ENCODE measurements at places on chromosomes 6 and 20.

DNA sequence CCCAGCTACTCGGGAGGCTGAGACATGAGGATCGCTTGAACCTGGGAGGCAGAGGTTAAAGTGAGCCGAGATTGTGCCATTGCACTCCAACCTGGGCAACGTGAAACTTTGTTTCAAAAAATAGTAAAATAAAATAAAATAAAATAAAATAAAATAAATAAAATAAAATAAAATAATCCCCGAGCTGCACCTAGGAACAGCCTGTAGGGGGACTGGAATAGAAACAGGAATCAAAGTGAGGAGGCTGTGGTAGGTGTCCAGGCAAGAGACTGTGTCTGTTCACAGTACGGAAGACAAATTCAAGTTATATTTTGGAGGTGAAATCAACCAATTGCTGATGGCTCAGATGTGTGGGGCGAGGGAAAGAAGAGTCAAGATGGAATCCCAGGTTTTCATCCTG, 86.2 kb downstream of the KCNB1 start:
- no peak for DNase-seq

DNA sequence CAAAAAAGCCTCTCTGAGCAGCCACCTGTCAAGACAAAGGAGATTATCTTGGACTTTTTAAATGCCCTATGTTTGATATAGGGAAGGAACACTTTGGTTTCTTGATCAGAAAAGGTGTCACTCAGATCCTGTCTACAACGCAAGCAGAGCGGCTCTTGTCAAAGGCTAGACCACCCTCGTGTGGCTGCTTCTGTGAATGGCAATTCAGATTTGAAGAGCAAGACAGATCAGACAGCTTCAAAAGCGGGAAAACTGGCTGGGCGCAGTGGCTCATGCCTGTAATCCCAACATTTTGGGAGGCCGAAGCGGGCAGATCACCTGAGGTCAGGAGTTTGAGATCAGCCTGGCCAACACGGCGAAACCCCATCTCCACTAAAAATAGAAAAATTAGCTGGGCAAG, 10.1 kb upstream of the NXT1 start:
- peak; percentile 22 for DNase-seq

DNA sequence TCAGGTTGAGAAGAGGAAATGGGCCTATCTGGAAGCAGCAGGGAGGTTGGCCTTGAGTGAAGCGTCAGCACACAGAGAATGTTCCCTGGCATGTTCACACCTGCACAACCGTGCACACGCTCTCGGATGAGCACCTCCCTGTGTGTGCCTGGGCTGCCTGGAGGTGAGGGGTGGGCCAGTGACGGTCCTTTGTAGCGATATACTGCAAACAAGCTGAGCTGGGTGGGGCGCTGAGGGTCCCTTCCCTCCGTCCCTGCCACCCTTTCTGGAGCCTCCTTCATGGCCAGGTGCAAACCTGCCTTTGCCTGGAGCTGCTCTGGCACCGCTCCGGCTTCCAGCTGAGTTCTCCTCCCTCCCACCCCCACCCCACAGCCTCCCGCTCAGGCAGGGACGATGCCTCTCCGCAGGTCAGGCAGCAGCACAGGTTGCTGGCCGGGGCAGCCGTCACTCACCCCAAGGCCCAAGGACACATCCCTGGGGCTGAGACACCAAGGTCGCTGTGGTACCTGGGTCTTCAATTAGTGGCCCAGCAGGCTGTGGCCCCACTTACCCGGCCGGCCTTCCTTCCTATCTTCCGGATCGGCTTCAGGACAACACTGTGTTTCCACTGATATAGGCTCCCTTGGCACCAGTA, 111.6 kb downstream of the ERMARD start:
- DNase-seq: no peak

GRCh38 chr6:10418862-10419748, 4.2 kb upstream of the TFAP2A start:
- DNase-seq: no peak

GRCh38 chr6:45498591-45498990, 120.9 kb upstream of the SUPT3H start:
- no peak for DNase-seq

- no peak for DNase-seq
Measured at GRCh38 chr6:35209081-35209480, 4.7 kb upstream of the SCUBE3 start.

GRCh38 chr6:137873273-137873762, 6.3 kb downstream of the TNFAIP3 start:
- DNase-seq: no peak

- DNase-seq: no peak
Measured at GRCh38 chr20:61972636-61973508, 92.8 kb downstream of the TAF4 start.

GRCh38 chr20:63743210-63743970, 3.8 kb downstream of the SLC2A4RG start:
- DNase-seq: no peak

- DNase-seq: no peak
Measured at GRCh38 chr20:33789109-33789857, 21.9 kb upstream of the CHMP4B start.

GRCh38 chr20:60845146-60845545, 406.9 kb upstream of the CDH4 start:
- no peak for DNase-seq

DNA sequence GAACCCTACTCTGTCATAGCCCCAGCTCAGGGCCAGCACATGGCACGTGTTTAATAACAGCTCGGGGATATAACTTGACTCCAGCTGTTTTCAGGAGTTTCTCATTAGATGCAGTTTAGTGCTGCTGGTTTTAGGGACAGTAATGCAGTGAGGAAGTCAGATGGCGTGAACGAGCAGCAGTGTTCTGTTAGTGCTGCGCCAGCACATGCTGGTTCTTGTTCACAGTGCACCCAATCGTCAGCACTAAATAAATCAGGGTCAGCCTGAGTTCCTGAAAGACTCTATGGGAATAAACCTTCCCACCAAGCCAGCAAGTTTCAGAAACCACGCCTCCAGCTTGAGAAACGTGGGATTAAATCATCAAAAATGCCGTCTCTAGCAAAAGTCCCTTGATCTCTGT, 235.9 kb upstream of the SUPT3H start:
- no peak for DNase-seq

- DNase-seq: no peak
Measured at GRCh38 chr6:136548582-136549299, 1.5 kb downstream of the MAP7 start.

- DNase-seq: no peak
Measured at GRCh38 chr20:51542571-51543421, at the start of gene NFATC2. Gene NFATC2 (minus strand): TSS chr20:51542719. CDS start chr20:51542499, 220 bp downstream.

DNA sequence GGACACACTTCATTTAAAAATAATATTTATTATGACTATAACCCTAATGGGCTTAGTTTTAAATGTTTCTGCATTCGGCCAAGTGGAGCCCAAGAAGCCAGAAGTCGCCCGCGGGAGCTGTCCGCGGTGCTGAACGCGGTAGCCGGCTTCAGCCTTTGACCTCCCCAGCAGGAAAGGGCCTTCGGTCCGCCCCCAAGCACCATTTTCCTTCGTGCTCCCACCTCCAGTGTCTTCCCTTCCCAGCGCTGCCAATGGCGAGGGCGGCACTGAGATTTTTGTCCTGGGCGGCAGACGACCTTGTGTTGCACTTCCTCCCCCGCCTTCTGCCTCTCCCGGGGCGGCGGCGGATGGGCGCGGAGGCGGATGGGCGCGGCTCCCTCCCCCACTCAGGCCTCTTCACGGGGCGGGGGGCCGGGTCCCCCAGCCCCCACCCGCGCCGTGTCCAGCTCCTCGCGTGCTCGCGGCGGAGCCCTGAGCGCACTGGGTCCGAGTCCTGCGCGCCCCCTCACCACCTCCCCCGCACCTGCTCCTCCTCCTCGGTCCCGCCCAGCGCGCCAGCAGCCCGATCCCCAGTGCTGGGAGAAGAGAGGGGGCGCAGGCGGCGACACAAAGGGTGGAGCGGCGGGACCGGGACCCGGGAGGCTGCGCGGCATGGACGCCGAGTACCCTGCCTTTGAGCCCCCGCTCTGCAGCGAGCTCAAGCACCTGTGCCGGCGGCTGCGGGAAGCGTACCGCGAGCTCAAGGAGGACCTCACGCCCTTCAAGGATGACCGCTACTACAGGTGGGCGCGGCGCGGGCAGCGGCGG, 23.6 kb upstream of the TMEM181 start:
- DNase-seq: peak; percentile 9

- no peak for DNase-seq
Measured at GRCh38 chr20:3797592-3798372, 1.7 kb downstream of the CDC25B start.

- no peak for DNase-seq
Measured at GRCh38 chr6:24974182-24975171, 38.7 kb upstream of the RIPOR2 start.

DNA sequence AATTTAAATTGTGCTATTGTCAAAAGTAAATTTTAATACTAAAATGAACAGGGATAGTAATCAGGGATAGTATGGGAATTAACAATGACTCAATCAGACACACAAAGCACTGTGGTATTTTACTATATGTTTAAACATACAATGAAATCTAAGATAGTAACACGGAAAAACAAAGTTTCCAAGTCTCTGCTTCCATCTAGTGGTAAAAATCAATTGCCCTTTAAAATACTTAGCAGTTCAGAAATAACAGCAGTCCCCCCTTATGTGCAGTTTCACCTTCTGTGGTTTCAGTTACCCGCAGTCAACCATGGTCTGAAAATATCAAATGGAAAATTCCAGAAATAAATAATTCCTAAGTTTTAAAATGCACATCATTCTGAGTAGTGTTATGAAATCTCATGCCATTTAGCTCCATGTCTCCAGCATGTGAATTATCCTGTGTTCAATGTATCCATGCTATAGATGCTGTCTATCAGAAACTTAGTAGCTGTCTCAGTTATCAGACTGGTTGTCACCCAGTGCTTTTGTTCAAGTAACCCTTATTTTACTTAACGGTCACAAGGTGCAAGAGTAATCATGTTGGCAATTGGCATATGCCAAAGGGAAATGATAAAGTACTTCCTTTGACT, 58.5 kb downstream of the AHI1 start:
- peak; percentile 77 for DNase-seq

DNA sequence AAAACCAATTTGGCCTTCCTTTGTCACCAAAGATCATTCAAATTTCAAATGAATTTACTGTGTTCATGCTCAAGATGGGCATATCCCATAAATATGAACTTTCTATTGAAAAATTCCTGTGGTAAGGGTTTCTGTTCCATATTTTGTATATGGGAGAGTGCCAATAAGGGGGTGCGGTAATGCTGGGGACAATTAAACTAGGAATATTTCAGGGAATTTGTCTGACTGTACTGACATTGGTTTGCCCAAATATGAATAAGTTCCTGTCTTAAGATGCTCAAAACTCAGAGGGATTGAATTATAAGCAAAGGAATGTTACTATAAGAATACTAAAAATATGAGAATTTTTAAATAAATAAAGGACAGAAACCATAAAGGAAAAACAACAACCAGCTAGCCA, 553.0 kb upstream of the MARCKS start:
- DNase-seq: no peak

DNA sequence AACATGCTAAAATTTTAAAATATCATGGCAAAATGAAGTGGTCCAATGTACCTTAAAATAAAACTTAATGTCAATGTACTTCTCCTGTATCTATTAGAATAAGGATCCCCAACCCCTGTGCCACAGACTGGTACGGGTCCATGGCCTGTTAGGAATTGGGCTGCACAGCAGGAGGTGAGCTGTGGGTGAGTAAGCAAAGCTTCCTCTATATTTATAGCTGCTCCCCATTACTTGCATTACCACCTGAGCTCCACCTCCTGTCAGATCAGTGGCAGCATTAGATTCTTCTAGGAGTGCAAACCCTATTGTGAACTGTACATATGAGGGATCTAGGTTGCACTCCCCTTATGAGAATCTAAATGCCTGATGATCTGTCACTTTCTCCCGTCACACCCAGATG, 86.0 kb downstream of the SLC16A10 start:
- DNase-seq: no peak

GRCh38 chr6:101286146-101286545, 107.4 kb upstream of the GRIK2 start:
- DNase-seq: no peak

- DNase-seq: no peak
Measured at GRCh38 chr6:139987091-139987490, 612.6 kb upstream of the CITED2 start.

DNA sequence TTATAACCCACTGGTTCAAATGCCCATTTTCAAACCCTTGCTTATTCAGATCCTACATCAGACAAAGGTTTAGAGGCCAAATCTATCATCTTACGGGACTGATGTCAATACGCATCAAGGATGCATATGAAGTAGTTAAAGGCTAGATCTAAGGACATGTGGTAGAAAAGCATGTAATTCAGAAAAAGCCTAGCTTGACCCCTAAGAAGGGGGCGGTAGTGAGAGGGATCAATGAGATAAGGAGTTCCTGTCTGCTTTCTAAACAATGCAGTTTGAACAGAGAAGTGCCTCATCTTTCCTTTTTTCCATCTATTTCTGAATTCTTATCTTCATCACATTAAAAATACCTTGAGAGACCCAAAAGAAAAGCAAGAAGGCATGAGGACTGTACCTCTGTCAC, 237.7 kb downstream of the ARHGAP18 start:
- no peak for DNase-seq

- DNase-seq: no peak
Measured at GRCh38 chr20:3471397-3472021, 691 bp downstream of the ATRN start.

GRCh38 chr20:51784299-51784698, 16.1 kb upstream of the ATP9A start:
- no peak for DNase-seq

GRCh38 chr6:138545621-138545980, 46.3 kb upstream of the NHSL1 start:
- DNase-seq: no peak

DNA sequence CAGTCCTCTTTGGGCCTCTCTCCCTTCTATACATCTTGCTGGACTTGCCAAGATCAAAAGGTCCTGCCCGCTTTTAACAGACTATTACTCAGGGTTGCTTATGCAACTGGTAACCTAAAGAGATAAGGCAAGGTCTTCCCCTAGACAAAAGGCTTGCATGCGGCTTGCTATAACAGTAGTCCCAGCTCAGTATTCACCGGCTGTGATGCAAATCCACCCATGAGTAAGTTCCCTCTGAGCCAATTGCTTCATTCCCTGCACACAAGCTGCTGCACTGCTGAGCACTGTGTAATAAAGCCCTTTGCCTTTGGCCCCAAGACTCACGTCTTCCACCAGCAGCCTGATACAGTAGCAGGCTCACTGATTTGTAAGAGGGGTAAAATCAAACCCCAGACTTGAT, 363.8 kb downstream of the PRKN start:
- no peak for DNase-seq

- peak; percentile 12 for DNase-seq
Measured at GRCh38 chr20:35085477-35086225, 7.0 kb downstream of the TRPC4AP start.

- DNase-seq: no peak
Measured at GRCh38 chr20:60565083-60565482, 606.9 kb downstream of the CDH26 start.

GRCh38 chr6:131356161-131356560, 216.9 kb upstream of the ARG1 start:
- DNase-seq: no peak

- DNase-seq: no peak
Measured at GRCh38 chr6:132020138-132020581, 69.0 kb upstream of the CCN2 start.

Data from Kasumi-1 (cell line).